NCI-H1092 (cell line): ENCODE measurements at places on chromosomes 3 and 15.

GRCh38 chr3:181793006-181793405 lies 81.3 kb downstream of the SOX2 start:
- no peak for DNase-seq

DNA sequence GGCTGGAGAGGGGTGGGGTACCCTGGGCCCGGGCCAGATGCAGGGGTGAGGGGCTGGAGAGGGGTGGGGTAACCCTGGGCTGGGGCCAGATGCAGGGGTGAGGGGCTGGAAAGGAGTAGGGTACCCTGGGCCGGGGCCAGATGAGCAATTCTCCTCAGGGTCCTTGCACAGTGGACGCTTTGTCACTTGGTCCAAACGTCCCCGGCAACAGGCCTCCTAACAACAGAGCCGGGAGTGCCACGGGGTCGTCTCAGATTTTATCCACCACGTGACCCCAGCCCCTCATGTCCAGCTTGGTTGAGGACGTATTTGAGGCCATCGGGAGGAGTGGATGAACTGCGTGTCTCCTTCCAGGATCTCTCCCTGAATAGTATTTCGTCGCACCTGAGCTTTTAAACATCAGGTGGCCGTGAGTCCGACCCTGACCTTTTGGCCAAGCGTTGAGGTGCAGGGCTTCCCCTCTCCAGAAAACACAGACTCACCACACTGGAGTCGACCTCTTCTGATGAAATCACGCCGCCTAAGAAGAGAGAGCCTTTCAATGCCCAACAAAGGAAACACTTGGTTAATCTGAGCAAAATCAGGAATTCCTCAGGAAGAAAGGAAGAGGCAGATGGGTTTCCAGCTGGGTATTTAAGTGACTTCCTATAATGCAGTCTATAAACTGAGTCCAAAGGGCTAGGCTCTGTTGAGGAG lies 12.8 kb upstream of the LRRC15 start:
- no peak for DNase-seq

- no peak for DNase-seq
These were observed at the start of gene MORC1 for GRCh38 chr3:109117939-109118338. Gene MORC1, minus strand, starts transcription at chr3:109118134. Its CDS starts 75 bp downstream, at chr3:109118059.

DNA sequence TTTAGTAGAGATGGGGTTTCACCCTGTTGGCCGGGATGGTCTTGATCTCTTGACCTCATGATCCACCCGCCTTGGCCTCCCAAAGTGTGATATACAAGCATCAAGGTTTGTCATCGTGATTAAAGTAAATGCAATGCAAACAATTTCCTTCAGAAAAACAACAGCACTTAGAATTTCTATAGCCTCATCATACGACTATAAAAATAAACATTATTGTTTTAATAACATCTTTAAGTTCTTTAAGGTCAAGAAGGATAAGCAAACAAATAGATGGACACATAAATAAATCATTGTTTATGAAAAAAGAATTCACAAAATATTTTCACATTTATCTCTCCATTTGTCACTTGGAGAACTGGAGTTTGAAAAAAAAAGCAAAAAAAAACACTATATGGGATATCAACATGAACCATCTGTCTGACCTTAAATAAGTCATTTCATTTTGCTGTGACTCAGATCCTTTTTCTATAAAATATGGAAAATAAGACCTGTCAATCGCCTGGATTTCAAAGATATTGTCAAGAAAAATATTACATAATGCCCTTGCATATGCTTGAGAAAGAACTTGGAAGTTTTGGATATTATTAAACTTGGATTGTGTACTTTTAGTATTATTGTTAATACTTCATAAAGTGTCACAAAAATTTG lies 642.0 kb upstream of the KCNMB2 start:
- no peak for DNase-seq

DNA sequence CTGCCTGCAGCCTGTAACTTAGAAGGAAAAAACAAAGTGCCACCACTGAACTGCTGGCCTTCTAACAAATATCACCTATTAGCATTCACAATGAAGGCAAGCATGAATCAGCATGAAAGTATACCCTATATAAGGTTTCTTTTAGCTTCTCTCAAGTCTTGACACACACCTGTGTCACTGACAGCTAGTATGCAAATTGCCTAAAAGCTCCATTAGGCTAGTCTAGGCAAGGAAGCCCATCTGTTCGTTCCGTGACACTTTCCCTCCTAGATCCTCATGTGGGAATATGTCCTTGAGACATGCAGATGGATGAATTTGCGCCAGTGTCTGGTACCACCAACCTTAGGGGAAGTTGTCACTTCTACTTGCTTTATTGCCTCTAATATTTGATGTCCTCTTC lies 129.3 kb downstream of the RBMS3 start:
- DNase-seq: no peak

- DNase-seq: no peak
These were observed 3.6 kb upstream of the SHC4 start for GRCh38 chr15:48967336-48967735.

DNA sequence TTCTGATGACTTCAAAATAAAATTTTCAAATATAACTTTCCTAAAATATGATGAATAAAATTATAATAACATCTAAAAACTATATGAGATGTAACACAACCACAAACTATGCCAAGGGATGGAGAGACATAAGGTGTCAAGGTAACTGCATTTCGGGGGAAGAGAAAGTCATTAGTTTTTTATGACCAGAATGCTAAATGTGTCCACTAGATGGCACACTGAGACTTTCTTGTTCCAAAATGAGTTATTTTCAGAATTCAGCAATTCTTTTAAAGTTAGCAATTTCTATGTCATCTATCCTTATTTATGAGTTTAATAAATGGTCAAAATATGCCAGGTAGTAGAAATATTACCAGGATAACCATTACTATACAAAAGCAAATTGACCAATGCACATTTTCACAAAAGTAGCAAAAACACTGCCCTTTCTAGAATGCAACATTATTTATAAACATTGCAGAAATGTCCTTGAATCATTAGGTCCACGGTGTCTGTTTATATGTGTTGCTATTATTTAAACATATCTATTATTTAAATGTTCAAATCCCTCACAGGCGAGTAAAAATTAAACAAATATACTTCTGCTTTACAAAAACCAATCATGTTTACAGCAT lies 374.2 kb downstream of the PLCL2 start:
- DNase-seq: no peak

GRCh38 chr3:138367911-138368310 lies 19.5 kb downstream of the MRAS start:
- no peak for DNase-seq

- no peak for DNase-seq
These were observed 406.6 kb downstream of the MECOM start for GRCh38 chr3:169256796-169257522.

- DNase-seq: no peak
These were observed 30.3 kb downstream of the MOBP start for GRCh38 chr3:39497753-39498152.

- no peak for DNase-seq
These were observed 8.6 kb downstream of the PIK3CA start for GRCh38 chr3:179156775-179157174.

DNA sequence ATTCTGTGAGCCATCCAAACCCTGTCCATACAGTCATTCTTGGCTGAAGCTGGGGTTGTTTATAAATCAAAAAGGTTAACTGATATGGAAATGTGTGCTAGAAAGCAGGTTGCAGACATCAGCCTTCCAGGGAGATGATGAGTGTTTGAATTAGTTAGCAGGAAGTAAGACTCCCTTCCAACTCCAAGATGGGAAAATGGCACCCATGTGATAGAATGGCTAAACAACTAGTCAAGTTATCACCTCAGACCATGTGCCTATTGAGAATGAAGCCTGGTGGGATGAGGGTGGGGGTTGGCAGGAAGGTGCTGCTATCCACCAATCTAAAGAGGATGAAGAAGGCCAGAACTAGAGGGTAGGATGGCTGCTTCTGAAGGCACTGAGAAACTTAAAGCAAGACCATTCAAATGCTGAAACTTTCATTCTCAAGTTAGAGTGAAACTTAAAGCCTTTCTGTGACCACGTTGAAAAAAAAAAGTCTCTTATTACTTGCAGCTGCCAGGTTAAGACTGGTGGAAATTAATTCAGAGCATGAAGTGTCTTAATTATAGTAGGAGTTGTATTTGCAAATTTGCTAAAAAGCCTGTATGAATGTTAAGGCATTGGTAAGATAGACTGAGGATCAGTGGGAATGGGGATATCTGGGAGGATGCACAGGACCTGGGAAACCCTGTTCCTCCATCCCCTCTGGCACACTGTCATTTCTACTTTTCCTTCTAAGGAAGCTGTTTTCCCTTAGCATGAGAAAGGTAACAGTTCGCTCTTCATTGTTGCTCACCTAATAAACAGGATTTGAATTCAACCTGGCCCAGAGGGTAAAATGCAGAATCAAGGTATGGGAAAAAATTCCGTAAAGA lies 36.8 kb downstream of the CCR3 start:
- no peak for DNase-seq

DNA sequence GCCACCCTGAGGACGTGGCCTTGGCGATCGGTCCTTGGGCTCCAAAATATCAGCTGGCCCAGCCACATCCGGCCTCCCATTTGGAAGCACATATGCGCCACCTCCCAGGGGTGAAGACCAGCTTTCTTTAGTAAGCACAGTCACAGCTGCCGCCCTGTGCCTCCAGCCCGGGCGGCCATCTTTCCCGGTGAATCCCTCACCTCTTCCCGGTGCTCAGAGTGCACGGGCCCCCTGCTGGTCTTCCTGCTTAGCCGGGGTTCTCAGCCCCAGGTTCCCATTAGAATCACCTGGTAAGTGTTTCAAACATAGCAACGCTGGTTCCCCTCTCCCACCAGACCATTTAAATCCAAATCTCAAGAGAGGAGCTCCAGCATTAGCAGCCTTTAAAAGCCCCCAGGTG lies 232.2 kb downstream of the VPS13C start:
- no peak for DNase-seq

- no peak for DNase-seq
These were observed 32.2 kb downstream of the NGLY1 start for GRCh38 chr3:25751048-25751447.

- no peak for DNase-seq
These were observed 18.4 kb downstream of the GYG1 start for GRCh38 chr3:149009732-149010131.

DNA sequence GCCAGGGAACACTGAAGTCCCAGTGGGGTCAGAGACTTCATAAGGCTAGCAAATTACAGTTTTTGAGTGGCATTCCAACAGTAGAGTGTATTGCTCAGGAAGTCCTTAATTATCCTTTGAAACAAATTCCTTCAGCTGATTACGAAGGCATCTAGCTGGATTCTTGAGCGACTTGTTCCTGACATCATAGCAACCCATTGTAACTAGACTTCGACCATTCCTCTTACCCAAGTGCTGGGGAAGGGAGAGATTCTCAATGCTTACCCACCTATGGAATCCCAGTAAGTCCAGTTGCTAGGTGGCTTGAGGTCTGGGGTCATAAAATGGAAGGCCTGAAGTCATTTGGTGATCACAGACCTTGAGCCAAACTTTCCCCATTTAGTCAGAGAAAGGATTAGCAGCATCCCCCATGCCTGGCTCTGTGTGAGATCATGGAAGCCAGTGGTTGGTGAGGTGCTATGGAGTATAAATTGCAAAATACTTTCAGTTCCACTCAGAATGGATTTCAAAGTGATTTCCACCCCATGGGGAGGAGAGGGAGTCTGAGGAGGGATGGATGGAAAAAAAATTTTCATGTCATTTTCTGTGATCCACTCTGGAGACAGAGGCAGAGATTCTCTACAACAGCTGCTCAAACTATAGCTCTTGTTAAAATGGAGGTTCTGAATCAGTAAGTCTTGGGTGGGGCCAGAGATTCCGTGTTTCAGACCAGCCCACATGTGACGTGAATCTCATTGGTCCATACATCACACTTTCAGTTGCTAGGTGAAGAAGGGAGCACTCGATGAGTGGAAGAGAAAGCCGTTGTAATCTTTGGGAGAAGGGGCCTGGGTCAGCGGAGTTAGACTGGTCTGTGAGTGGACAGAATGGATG lies 45.7 kb downstream of the CD86 start:
- DNase-seq: no peak

DNA sequence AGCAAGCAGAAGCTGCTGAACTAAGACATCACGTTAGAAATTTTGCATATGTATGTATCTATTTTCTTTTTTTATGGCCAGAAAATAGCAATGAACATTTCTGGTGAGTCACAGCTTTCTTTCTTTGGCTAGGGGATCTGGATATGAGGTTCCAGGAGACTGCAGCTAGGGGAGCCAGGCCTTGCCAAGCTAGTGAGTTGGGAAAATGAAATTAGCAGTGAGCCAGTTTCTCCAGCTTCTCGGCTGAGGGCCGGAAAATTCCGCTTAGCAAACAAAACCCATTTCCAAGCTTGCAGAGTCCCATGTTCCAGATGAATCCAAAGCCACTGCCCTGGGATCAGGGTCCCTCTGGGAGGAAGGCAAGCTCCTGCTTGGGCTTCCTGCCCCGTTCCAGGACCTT lies 137.6 kb downstream of the SRGAP3 start:
- DNase-seq: no peak

GRCh38 chr3:141511361-141511760 lies 24.5 kb downstream of the RASA2 start:
- no peak for DNase-seq

DNA sequence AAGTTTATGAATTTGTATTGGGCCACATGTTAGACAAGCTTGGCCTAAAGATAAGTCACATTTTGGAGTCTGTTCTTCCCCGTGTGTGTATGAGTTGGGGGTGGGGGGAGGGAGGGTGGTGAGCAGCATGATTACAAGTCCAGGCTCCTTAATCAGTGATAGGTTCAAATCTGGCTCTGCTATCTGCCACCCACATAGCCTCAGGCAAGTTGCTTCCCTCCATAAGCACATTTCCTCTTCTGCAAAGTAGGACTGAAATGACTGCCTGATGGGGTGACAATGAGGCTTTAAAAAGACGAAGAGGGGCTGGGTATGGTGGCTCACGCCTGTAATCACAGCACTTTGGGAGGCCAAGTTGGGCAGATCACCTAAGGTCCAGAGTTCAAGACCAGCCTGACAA lies 1.1 kb upstream of the SPATA12 start:
- DNase-seq: no peak

DNA sequence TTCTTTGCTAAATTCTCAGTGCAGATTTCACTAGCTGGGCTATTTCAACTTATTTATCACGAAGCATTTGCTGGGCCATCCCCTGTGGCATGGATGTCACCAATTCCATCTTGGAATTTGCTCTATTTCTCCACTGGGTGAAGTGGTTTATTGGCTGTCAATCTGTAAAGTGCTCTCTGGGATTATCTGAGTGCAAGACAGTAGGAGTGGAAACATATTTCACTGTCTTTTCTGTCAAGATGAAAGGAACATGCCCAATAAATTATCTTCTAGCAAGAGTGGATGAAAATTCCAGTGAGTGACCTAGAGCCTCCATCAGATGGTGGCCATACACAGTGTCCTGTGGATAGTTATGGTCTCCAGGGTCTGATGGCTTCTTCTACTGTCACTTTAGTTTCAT lies 25.1 kb upstream of the CTDSPL start:
- no peak for DNase-seq

GRCh38 chr3:152790651-152791387 lies 44.1 kb upstream of the P2RY1 start:
- DNase-seq: no peak

DNA sequence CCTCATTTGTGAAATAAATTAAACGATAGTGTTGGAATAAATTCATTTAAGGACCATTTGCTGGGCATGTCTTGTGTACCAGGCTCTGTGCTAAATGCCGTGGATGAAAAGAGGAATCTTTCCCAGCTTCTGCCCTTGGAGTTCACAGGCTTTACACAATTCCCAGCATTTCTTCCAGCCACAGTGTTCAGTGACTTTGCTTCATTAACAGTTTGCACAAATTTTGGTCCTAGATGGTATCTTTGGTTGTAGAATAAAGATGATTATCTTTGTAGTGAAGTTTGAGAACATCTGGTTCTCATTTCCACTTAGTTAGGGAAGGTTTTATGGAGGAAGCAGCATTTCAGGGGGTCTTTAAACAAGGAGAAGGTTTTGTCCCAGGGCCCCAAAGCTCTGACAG lies 100.1 kb downstream of the LRTM1 start:
- no peak for DNase-seq

GRCh38 chr3:143831208-143831607 lies 17.1 kb downstream of the SLC9A9 start:
- DNase-seq: no peak
